Aorta (tissue), 5 donors: ENCODE measurements at places on chromosomes 1 and 21.

- DNase-seq = peak; percentile 46
Observed at GRCh38 chr1:910881-911721, 12.6 kb upstream of the SAMD11 start.

DNA sequence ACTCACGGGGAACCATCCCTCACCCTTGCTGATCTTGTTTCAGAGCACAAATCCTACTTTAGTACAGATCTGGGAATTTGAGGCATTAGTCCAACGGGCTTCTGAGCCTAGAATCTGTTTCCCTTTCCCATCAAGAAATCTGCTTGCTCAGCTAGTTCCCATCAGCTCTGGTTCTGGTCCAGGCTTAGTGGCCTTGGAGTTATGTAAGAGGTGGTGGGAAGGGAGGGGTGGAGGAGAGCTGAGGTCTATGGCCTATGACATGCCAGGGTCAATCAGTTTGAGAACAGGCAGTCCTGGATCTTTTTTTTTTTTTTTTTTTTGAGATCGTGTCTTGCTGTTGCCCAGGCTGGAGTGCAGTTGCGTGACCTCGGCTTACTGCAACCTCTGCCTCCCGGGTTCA, 4.1 kb downstream of the GSTM1 start:
- DNase-seq = no peak

GRCh38 chr21:35014302-35015041, 34.6 kb downstream of the RUNX1 start:
- DNase-seq = no peak

GRCh38 chr1:55046871-55047270, 7.5 kb downstream of the PCSK9 start:
- DNase-seq = peak; percentile 26

DNA sequence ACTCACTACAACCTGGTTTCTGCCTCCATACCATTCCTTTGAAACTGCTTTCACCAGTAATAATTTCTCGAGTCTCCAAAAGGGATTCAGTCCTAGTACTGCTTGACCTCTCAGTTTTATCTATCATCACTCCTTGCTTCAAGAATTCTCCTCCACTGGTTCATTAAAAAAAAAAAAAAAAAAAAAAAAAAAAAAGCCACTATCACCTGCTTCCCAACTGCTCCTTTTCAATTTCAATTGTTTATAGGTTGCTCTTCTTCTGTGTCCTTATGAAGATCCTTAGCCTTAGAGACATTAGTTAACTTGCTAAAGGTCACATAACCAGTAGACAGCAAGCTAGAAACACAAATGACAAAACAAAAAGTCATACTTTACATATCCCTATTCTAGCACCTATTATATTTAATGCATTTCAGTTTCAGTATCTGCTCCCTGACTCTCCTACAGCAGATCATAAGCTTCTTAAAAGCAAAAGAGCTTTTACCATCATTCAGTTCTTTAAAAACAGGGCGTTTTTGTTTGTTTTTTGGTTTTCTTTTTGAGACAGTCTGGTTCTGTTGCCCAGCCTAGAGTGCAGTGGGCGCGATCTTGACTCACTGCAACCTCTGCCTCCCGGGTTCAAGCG, 7.1 kb downstream of the NRDC start:
- DNase-seq = no peak

DNA sequence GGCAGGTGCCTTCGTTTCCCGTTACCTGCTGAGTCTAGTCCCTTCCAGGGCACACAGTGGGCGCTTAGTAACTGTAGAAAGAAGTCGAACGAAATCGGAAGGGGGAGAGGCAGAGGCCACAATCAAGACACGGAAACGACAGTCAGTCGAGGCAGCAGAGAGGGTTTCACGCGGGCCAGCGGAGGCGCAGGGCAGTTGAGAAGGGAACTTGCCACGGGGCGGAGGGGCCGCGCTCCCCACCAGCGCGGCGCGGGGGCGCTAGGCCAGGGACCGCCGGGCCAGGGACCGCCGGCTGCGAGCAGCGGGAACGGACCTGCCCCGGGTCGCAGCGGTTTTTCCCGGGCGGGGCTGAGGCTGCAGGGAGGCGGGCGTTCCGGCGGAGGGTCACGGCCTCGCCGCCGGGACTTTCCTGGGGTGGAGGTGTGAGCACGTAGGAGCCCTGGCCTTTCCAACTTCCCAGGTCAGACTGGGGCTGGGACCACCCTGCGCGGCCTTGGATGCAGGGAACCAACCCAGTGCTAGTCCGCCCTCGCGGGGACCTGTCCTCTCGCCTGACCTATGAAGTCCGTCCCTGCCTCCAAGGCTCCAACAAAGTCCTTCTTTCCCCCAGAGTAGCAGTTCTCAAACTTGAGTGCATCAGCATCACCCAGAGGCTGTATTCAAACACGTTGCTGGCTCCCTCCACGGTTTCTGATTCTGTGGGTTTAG, 150.1 kb upstream of the FGGY start:
- peak; percentile 88 for DNase-seq

- DNase-seq = no peak
Observed at GRCh38 chr1:27868556-27868931, 3.8 kb upstream of the THEMIS2 start.

- DNase-seq = no peak
Observed at GRCh38 chr1:109530457-109531087, 9.1 kb upstream of the GPR61 start.

DNA sequence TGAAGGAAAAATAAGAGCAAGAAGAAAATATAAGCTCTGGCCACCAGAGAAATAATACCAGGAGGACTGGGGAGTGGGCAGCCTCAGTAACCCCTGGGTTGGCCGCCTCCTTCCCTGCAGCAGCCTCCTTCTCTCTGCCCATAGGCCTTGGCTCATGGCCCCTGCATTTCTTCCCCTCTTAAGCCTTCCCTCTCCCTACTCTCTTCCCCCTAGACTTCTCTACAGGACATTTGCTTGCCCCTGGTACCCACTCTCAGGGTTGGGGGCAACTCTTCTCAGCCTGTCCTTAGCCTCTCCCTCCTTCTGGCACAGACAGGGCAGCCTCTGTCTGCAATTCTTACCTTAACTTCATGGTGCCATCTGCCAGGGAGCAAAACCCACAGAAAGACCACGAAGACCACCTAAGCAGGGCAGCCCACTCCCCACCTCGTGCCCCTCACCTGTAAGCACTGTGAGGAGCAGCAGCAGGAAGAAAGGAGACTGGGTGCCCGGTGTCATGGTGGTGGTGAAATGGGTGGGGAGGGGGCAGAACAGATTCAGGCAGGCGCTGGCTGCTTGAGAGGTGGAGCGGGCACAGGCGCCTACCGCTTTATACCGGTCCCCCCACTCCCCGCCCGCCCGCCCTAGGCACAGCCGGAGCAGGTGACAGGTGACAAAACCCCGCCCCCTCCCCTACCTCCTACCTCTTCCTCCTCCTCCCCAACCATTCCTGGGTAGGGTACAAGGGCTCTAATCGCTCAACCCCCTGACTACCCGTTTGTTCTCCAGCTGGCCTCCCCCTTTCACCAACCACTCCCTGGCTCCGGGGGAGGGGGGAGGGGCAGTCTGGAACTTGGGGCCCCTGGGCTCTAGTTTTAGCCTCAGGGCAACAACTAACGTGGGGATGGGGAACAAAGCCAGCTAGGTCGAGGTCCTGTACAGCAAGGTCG, 15.1 kb downstream of the THBS3 start:
- no peak for DNase-seq

- no peak for DNase-seq
Observed at GRCh38 chr1:38932571-38932970, 9.1 kb downstream of the RHBDL2 start.

DNA sequence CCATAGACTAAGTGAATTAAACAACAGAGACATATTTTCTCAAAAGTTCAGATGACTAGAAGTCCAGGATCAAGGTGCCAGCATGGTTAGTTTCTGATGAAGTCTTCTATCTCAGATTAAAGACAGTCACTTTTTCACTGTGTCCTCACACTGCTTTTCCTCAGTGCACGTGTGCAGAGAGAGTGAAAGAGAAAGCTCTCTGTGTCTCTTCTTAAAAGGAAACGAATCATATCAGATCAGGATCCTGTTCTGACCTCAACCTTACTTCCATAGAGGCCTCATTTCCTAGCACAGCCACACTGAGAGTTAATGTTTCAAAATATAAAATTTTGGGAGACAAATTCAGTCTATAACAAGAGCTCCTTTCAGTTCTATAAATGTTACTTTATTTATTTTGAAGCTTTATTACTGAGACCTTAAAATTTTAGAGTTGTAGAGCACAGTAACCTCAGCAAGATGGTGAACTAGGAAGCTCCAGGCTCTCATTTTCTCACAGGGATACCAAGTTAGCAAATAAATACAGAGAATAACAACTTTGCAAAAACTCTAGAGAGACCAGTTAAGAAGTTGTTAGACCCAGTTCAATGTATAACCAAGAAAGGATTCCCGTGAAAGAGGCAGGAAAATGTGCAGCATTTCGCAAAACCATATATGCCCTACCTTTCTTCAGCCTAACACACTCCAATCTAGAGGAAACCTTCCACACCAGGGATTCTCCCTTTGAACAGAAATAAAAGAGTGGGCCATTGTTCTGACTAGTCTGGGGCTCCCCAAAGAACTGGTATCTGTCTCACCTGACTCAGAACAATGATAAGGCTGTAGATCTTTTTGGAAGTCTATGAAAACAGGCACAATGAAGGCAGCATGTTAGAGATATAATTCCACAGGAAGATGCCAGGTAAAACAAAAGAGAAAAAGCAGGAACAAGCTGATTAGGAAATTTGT, 372.2 kb downstream of the MRPL39 start:
- no peak for DNase-seq

DNA sequence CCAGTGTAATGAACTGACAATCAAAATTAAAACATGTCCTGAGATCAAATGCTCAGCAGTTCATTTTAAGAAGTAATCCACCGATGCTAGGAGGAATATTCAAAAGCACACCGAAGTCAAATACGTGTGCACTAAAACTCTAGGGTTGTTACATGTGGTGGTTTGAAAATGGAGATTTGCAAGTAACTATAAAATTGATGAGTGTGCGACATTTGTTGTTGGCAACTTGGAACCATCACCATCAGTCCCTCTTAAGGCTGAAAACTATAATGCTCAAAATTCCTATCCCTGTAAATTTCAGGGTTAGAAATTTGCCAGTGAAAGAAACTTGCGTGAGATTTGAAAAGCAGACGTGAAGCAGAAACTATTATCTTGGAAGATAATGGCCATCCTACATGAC, 13.3 kb upstream of the SGIP1 start:
- no peak for DNase-seq

DNA sequence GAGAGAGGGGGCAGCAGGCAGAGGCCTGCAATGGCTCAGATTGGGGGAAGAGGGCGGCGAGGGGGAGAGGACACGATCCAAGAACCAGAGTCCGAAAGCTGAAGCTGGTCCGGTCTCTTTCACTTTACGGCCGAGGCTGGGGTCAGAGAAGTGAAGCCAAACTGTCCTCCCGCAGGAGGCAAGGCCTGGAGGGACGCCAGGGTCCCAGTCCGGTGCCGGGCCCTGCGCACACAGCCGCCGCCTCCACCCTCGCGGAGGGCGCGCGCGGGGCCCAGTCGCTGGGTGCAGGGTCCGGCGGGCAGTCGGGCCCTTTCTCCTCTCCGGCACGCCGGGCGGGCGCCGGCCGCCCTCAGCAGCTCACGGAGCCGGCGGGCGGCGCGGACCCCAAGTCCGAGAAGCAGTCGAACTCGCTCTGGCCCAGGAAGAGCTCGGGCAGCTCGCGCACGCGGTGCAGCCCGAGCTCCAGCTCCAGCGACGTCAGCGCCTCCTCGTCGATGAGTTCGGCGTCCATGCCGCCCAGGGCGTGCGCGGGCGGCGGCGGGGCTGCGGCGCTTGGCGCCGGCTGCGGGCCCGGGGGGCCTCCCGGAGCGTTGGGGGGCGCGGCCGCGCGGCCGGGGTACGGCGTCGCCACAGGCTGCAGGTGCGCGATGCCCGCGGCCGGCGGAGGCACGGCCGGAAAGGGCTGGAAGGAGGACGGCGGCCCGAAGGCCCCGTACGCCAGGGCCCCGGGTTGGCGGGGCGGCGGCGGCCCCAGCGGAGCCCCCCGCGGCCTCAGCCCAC, 749 bp downstream of the CITED4 start:
- DNase-seq = peak; percentile 68

GRCh38 chr1:245906207-245906606, 600.9 kb downstream of the SMYD3 start:
- no peak for DNase-seq

- no peak for DNase-seq
Observed at GRCh38 chr1:53254011-53254640, 15.8 kb upstream of the MAGOH start.

- no peak for DNase-seq
Observed at GRCh38 chr1:226702318-226702956, 36.6 kb downstream of the ITPKB start.

GRCh38 chr1:41492341-41492848, 7.9 kb upstream of the EDN2 start:
- no peak for DNase-seq
